ELF-1 (cell line): ENCODE measurements at places on chromosomes 2 and 18.

DNA sequence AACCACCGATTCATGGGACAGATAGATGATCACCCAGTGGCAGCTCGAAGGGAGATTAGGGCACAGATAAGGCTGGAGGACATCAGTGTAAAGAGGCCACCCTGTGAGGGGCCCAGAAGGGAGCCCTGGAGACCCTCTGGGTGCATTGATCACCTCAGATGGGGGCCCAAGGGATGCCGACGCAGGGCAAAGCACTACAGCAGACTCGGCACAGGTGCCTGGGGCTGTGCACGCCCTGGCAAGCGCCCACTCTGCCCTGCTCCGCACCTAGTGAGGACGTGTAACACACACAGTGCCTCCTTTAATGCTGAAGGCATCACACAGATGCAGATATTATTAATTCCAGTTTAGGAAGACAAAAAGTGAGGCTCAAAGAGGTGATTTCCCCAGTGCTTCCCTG, 9.5 kb downstream of the GYPC start:
- DNase-seq, result no peak

DNA sequence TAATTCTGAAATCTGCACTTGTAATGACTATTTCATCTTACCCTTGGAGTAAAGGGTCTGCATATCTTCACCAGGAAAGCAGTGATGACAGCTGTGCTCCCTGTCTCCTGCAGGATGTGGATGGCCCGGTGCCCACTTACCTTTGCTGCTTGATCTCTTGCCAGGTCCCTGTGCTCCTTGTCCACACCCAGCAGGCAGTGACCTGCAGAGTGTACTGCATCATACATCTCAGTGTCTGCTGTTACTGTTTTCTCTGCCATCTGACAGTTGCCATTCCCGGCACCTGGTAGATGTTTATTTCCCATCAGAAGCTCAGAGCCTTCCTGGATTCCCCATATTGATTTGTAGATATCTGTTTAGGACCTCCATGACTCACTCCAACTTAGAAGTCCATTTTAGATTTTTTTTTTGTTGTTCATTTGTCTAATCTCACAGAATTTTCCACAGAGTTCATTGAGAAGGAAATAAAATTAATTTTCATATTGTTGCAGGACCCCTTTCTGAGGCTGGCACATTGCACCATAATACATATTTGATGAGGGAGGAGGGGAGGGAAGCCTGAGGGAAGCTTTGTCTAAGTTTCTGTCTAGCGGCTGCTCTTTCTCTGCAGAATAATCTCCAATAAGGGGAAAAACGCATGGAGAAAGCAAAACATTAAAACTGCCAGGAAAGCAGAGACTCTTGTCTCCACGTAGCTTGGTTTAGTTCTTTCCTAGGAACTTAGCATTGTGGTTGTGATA, 697.5 kb upstream of the RAB6C start:
- DNase-seq, result no peak

DNA sequence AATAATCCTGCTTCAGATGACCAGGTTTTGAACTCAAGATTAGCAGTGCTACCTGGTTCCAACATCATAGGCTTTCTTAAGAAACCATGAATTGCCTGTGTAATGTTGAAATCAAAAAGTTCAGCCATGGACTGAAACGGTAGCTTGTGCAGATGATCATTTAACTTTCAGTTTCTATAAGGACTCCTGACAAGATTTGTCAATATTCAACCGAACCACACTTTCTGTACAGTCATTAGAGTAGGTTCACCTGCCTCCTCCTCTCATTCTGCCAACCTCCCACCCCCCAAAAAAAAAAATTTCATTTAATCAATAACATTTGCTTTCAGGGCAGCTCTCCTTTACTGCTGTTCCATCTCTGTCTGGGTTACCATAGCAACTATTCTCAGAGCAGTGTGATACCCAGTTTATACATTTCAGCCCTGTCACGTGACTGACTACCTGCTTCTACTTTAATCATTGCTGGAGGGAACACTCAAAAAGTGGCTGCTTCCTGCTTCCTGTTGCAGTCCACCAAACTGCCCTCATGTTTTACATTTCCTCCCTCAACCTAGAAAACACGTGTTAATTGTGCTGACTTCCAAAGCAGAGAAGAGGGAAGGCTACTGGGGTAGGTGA, 275.5 kb downstream of the SS18 start:
- no peak for DNase-seq

DNA sequence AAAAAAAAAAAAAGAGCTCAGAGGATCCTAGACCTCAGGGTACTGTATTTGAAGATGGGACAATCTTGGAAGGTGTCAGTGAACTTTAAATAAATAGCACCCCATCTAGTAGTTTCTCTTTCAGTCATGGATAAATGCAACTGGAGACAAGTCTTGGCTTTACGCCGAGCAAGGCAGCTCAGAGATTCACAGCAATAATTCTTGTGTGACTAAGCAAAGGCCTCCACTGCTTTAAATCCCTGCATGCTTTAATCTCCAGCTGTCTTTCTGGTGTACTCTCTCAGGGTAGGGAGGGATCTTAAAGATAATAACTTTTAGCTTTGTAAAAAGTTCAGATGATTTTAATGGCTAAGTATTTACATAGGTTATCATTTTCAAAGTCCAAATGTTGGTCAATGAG, 36.3 kb downstream of the NRXN1 start:
- no peak for DNase-seq

DNA sequence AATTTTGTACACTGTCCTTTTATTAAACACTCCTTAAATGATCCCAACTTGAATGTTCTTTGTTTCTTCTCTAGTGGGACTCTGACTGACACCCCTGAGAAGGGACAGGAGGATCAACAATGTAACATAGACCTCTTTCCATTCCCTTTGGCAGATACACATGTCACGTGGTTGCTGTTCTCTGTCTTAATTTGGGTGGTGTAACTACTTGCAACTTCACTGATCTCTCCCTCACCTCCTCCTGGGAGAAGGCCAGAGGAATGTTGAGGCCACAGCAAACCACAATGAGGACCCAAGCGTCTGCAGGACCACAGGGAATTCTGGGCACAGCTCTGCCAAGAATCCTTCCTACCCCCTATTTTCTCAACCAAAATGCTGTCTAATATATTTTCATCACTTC, 205.6 kb downstream of the RTP5 start:
- no peak for DNase-seq

GRCh38 chr2:42618972-42619371, 50.5 kb downstream of the MTA3 start:
- DNase-seq, result no peak

DNA sequence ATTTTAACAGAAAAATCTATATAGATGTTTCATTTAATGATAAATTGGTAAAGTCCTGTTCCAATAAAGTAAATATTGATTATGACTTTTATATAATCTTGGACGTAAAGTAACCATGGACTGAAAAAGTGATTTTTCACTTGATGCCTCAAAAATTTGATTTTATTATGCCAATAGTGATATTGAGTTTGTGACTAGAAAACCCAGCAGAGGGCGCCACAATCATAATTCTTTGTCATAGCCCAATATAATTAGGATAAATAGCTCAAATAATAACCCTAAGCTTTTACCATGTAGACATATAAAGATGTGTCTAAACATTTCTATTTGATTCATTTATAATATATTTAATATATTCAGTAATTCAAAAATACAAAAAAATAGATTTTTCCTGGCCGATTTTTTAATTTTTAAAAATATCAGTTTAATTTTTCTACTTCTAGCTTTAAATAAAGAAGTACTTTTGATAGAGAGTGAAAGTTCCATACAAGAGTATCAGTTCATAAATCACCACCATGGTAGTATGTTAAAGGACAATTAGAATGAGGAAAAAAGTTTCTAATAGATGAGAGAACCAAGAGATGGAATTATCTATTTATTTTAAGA, 30.7 kb downstream of the CAMKMT start:
- no peak for DNase-seq

DNA sequence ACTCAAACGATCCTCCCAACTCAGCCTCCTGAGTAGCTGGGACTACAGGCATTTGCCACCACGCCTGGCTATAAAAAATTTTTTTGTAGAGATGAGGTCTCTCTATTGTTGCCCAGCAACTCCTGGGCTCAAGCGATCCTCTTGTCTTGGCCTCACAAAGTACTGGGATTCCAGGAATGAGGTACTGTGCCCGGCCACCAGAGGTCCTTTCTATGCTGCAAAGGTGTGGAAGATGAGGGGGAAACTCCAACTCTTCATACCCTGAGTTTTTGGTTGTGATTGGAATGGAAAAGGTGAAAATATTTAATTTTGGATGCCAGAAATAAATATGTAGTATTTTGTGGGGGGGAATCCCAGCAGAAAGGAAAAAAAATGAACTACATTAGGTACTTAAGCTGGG, 36.0 kb downstream of the MRPL33 start:
- DNase-seq, result peak; percentile 27

- no peak for DNase-seq
These were observed 47.5 kb downstream of the SKA1 start for GRCh38 chr18:50422286-50422898.

- no peak for DNase-seq
These were observed 177.8 kb downstream of the EIPR1 start for GRCh38 chr2:3199627-3200345.

DNA sequence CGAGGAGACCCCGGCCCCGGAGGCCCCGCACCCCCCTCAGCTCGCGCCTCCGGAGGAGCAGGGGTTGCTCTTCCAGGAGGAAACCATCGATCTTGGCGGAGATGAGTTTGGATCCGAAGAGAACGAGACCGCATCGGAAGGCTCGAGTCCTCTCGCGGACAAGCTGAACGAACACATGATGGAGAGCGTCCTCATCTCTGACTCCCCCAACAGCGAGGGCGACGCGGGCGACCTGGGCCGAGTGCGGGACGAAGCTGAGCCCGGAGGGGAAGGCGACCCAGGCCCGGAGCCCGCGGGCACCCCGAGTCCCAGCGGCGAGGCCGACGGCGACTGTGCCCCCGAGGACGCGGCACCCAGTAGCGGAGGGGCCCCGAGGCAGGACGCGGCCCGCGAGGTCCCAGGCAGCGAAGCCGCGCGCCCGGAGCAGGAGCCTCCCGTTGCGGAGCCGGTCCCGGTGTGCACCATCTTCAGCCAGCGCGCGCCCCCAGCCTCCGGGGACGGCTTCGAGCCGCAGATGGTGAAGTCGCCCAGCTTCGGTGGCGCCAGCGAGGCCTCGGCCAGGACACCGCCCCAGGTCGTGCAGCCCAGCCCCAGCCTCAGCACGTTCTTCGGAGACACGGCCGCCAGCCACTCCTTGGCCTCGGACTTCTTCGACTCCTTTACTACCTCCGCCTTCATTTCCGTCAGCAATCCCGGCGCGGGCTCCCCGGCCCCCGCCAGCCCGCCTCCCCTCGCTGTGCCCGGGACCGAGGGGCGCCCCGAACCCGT, 8.3 kb downstream of the TRAPPC12 start:
- no peak for DNase-seq

GRCh38 chr2:203811491-203812221, 55.9 kb upstream of the CTLA4 start:
- peak; percentile 27 for DNase-seq

GRCh38 chr2:206801418-206802189, 36.2 kb downstream of the FASTKD2 start:
- no peak for DNase-seq
